Testis (tissue), 5 donors: ENCODE measurements at places on chromosomes 5 and 9.
A peak's percentile ranks its signal among the peaks of the same experiment; 100 is the strongest.

DNA sequence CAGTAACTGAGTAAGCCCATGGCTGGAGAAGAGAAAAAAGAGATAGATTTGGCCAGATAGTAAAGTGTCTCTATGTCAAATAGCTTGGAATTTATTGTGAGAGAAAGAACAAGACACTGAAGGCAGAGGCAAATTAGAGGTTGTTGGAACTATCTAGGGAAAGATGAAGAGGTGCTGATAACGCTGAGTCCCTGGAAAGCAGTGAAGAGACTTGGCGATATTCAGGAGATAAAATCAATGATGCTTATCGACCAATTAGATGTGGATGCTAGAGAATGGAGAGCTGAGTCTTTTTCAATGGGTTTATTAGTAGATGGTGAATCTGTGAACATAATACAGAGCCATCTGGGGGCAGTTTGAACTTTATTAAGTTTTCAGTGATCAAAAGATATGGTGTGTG lies 48.6 kb upstream of the GABRA1 start:
- H3K27ac ChIP-seq: no peak overlapping the region
- no peak for DNase-seq
- H3K36me3 ChIP-seq: no peaks in the 10 kb centered on the region
- no peaks in the 10 kb centered on the region for H3K27me3 ChIP-seq
- no peaks in the 10 kb centered on the region for H3K4me1 ChIP-seq

DNA sequence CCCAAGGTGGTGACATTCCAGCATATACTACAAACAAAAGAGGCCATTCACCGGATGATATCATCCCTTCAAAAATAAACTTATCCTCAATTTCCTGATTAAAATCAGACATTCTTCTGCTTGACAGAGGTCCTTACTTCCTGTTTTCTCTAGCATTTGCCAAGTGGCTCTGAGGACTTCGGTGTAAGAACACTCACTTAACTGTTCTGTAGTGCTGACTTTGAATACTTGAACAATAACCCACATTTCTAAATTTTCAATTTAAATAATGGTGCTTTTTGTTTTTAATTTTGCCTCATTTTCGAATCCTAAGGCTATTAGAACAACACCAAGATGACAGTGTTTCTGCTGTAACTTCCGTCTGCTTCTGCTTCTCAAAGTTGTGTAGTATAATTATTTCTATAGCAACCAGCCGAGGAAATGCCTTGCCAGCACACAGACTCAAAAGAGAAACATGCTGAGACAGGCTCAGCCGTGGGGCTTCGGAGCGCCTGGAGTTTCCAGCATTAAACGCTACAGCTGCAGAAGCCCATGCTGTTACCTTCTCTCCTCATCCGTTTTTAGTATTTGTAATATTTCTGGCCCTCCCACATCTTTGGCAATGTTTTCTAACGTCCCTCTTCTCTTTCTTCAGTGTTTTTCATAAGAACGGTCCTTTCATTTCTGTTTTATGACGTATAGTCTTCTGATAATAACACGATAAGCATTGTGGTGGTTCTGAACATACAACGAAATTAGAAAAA lies 19.5 kb upstream of the ANXA1 start:
- H3K27ac ChIP-seq: peak overlapping the region; percentile 68
- peak; percentile 85 for DNase-seq
- no peaks in the 10 kb centered on the region for H3K27me3 ChIP-seq
- H3K4me3 ChIP-seq: peak overlapping the region; percentile 56
- H3K36me3 ChIP-seq: no peaks in the 10 kb centered on the region

DNA sequence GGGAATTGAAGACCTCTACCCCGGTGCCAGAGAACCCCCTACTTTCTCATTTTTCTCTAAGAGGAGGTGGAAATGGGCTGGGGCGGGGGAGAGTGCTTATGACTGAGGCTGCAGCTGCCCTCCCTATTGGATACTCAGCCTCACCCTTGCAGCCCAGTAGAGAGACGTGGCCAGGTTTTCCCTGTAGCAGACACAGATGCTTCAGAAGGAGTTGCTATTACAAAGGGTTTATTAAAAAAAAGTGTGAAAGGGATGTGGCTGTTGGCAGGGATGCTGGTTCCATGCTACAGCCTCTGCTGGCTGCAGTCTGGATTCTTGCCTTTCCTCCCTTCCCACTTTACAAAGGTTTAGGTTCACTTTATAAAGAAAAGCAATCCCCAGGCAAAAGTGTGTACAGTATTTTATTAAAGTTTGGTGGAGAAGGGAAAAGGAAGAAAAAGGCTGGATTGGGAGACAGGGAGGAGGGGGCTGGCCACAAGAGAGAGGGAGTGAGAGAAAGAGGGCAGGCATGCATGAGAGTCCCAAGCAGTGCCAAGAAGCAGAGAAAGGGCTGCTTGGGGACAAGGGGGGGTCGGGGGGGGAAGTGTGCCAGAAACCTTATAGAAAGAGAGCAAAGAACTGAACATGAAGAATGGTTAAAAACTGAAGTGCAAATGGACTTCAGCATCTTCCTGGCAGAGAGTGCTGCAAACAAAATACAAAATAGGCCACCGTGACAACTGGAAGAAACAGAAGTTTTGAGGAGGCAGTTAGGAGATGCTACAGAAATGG lies 29.5 kb upstream of the NFIB start:
- no peak overlapping the region for H3K4me3 ChIP-seq
- no peaks in the 10 kb centered on the region for H3K36me3 ChIP-seq
- H3K27ac ChIP-seq: peak overlapping the region; percentile 43
- H3K27me3 ChIP-seq: no peaks in the 10 kb centered on the region
- no peak for DNase-seq
- peaks cover 7% of the 10 kb centered on the region for H3K4me1 ChIP-seq

DNA sequence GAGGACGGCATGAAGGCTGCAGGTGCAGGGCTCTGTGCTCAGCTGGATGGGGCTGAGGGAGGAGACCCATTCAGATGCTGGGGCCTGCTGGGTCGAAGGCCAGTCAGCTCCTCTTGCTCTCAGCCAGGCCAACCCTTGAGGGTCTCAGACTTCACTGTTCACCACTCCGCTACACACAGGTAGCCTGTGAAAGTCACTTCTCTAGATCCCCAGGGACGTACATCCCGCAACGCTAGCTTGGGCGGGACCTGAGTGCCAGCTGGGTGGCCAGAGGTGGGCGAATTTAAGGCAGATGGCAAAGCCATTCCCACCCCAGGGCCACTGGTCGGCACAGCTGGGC lies 42.2 kb upstream of the FCN1 start:
- no peak overlapping the region for H3K27ac ChIP-seq
- no peaks in the 10 kb centered on the region for H3K27me3 ChIP-seq
- H3K36me3 ChIP-seq: no peaks in the 10 kb centered on the region
- no peak overlapping the region for H3K4me3 ChIP-seq
- no peak for DNase-seq

GRCh38 chr9:107874137-107874536 lies 384.6 kb upstream of the KLF4 start:
- DNase-seq: no peak
- H3K27me3 ChIP-seq: no peaks in the 10 kb centered on the region
- no peak overlapping the region for H3K4me3 ChIP-seq
- no peak overlapping the region for H3K27ac ChIP-seq
- H3K4me1 ChIP-seq: no peaks in the 10 kb centered on the region
- no peaks in the 10 kb centered on the region for H3K36me3 ChIP-seq

- H3K36me3 ChIP-seq: no peaks in the 10 kb centered on the region
- H3K4me3 ChIP-seq: no peak overlapping the region
- no peak for DNase-seq
- H3K4me1 ChIP-seq: peaks cover 69% of the 10 kb centered on the region
These were observed 75.3 kb downstream of the ADAMTS2 start for GRCh38 chr5:179269781-179270543.

GRCh38 chr5:168244838-168245559 lies 46.4 kb upstream of the WWC1 start:
- H3K4me3 ChIP-seq: no peak overlapping the region
- no peak for DNase-seq
- no peaks in the 10 kb centered on the region for H3K36me3 ChIP-seq
- no peaks in the 10 kb centered on the region for H3K27me3 ChIP-seq
- H3K27ac ChIP-seq: no peak overlapping the region

DNA sequence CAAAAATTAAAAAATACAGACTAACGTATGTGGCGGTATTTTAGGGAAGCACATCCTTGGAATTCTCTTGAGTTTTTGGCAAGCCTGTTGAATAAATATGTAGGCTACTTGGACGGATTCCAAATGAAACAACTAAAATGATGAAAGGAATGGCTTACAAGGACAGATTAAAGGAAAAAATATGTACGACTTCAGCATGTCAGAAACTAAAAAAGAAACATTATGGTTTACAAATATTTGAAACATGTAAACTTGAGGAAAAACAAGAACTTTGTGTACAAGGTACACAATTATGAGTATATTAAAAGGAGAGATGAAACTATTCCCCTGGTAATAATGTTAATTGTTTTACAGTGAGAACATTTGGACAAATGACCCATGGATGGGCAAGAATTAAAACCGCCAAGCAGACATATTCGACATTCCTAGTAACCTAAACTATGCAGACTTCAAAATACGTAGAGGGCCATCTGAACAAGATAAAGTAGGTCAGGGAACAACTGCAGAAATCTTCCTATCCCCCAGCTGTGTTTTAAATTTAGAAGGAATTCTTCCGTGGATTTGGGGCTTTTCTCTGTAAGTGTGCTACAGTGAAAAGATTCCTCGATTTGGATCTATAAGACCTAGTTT lies 12.5 kb downstream of the EDIL3 start:
- H3K27me3 ChIP-seq: no peaks in the 10 kb centered on the region
- H3K4me1 ChIP-seq: no peaks in the 10 kb centered on the region
- no peaks in the 10 kb centered on the region for H3K36me3 ChIP-seq

DNA sequence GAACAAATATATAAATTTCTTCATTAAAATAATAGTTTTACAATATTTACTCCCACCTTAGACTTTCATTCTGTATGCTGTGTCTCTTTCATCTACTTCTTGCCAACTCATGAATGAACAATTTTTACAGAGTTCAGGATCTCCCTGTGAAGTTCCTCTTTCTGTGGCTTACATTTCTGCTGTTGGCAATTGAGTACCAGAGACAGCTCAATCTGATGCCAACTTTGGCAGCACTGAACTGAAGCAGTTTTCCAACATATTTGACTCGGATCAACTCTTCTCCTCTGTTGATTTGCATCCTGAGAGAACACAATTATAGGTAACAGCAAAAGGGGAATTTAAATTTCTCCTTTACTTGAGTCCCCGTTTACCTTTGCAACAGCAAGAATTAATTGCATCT lies 1262.2 kb downstream of the EFNA5 start:
- no peaks in the 10 kb centered on the region for H3K4me1 ChIP-seq
- no peak overlapping the region for H3K4me3 ChIP-seq
- H3K36me3 ChIP-seq: no peaks in the 10 kb centered on the region
- DNase-seq: no peak
- H3K27ac ChIP-seq: no peak overlapping the region
- H3K27me3 ChIP-seq: no peaks in the 10 kb centered on the region

DNA sequence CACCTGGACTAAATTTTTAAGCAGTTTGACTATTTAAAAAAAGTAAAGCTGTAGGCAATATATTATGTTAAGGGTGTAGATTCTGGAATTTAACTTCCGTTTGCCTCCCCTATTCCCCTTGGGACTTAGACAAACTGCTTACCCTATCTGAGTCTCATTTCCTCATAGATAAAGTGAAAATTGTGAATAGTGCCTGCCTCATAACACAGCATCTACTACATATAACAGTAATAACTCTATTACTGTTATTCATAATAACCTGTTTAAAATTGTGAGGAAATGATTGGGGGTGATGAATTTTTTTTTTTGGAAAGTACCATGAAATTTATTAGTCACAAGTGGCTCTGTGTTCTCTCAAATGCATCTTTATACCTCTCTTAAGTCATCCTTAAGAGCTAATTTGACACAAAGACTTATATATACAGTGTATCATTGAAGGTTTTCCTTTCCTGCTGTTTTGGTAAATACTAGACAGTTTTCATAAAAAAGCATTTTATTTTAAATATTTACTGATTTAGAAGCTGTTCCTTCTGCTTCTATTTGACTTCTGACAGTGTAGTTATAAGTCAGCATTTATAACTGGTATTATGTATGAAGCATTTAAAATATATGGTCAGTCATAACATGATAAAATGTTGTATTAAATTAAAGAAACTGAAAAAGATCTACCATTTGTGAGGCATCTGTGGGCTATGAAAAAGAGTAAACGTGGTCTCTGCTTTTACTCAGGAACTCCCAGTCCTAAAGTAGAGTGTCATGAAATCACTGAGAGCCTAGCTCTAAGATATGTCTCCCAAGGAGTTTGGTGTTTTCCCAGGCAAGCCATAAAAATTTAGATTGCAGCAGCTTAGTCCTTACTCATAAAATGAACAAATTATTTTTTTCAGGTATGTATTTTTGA lies 46.4 kb downstream of the MCCC2 start:
- no peak for DNase-seq
- H3K4me3 ChIP-seq: no peak overlapping the region
- no peaks in the 10 kb centered on the region for H3K36me3 ChIP-seq
- no peaks in the 10 kb centered on the region for H3K27me3 ChIP-seq
- H3K4me1 ChIP-seq: no peaks in the 10 kb centered on the region
- no peak overlapping the region for H3K27ac ChIP-seq

DNA sequence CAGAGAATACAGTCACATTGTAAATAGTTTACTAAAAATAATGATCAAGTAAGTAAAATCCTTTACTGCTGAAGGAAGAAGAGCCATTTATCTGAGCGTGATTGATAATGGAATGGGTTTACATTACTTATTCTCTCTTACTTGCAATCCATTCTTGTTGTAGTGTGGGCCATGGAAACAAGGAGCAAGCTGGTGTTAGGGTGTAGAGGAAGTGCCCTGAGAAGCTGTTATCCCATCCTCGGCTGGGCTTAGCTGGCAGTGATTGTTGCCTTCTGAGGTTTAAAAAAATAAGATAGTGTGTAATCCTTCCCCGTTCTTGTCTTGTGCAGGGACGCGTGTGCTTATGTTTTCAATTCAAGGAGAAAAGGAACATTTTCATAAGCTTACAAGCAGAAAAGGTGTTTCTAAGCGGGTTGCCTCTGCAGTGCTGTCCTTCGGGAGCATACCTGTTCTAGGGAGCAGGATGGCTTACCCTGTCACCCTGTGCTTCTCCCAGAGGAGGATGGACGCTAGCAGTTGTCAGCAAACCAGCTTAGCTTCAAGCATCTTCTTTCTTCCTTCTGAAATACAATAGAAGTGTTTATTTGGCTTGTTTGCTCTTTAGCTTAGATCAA lies 188.3 kb downstream of the ARHGEF28 start:
- no peak overlapping the region for H3K27ac ChIP-seq
- no peak for DNase-seq
- no peak overlapping the region for H3K4me3 ChIP-seq
- no peaks in the 10 kb centered on the region for H3K36me3 ChIP-seq

GRCh38 chr5:81355291-81356251 lies 38.4 kb downstream of the ACOT12 start:
- no peak for DNase-seq
- H3K4me1 ChIP-seq: no peaks in the 10 kb centered on the region
